ENCODE measurements at places on chromosomes 3 and 15. TPM values are rescaled to one million over a fixed set of nuclear protein-coding genes. Genes with fewer than 3 reads are reported as not detected.

The FBXL2 gene
- polyA plus RNA-seq = 28.7 TPM

The KLF15 gene
- polyA plus RNA-seq = 11.3 TPM

The LRRK1 gene
- polyA plus RNA-seq = 3.0 TPM

DNA sequence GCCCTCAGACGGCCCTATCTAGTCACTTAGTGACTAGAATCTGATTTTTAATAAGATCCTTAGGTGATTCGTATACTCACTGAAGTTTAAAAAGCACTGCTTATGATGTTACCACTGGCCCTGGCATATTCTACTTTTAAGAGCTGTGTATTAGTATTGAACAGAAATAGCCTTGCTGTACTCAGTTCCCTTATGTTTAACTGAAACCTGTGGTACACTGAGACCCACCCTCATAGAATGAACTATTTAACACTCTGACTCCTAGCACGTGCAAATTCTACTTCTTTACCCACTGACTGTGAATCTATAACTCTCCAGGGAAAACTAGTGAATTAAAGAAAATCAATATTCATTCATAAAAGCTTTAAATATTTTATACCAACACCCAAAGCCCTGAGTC is 108.9 kb downstream of the CCNL1 start:
- DNase-seq = no peak

DNA sequence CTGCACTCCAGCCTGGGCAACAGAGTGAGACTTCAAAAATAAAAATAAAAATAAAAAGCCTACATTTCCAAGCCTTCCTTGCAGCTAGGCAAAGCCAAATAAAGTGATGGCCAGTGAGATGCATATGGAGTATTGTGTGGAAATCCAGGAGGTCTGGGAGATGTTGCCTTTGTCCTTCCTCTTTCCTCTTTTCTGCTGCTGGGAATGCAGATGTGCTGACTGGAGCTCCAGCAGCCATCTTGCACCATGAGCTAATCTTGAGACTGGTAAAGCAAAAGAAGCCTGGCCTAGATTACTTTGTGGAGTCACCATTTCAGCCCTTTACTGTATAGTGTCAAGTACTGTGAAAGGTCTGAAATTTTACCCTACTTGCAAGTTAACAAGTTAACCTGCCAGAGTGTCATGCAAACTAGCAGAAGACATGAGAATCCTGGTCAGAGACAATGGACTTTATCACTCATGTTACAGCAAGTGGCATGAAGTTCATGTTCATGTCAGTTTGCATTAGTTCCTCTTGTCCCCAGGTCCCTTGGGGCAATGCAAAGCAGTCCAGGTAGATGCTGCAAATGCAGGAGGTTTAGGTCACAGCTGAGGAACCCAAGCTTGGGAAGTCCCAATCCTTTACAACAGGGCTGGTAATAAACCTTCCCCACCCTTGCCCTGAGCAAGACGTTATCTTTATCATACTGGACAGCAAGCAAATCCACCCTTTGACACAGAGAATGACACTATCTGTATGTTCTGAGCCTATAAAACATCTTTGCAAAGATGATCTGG is 103.1 kb downstream of the TLE3 start:
- no peak for DNase-seq

Data from left kidney (tissue), 8 donors.